ENCODE measurements at places on chromosomes 2 and 18. TPM values are rescaled to one million over a fixed set of nuclear protein-coding genes. Genes with fewer than 3 reads are reported as not detected.

The STPG4 gene
- not detected for total RNA-seq

The HYCC2 gene
- 14.5 TPM for total RNA-seq

The KATNAL2 gene
- total RNA-seq, result 2.7 TPM

The SERPINB11 gene
- not detected for total RNA-seq

The POTEJ gene
- total RNA-seq, result not detected

DNA sequence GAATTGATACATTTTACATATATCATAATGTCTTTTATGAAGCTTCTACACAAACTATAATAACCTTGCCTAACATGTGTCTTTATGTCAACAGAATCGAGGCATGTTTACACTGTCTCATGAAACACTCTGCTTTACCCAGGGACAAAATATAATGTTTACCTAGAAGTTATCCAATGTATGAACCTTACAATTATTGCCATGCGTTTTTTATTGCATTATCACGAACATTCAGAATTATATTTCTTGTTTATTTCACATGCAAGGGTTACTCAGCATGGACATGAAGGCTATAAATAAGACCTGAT, 19.8 kb downstream of the LONRF2 start:
- DNase-seq, result no peak

GRCh38 chr2:21696900-21697299, 573.1 kb downstream of the TDRD15 start:
- DNase-seq, result no peak

DNA sequence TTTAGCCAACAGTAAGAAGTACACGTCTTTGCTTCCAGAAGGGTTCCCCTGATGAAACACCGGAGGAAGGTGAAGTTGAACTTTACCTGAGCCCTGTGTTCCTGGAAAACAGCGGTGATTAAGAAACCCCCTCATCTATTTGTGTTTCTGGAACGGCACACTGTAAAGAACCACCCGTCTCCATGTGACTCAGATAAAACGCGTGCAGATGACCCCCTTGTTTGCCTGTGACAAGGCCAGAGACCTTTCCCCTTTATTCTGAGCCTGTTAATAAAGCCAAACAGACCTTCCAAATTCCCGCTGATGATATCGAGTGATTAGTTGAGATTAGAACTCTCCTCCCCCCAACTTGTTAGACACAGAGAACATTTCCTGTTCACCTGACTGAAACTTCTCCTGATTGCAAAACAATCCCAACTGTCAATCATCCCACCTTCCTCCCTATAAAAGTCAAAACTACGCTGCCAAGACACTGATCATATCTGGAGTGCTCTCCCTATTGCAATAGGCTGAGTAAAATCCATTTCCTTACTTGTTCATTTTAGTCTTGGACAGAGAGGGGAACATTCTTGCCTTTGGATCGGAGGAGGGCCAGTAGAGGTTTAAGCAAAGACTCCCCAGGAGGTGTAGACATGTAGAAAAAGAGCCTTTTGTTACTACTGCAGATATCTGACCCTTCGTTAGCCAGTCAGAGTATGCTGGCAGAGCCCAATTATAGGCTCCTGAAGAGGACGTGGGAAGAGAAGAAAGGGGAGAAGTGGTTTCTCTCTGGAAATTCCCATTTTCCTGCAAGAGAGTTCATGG, 914 bp upstream of the IWS1 start:
- no peak for DNase-seq

GRCh38 chr2:147628971-147629421, 215.8 kb upstream of the ACVR2A start:
- no peak for DNase-seq

DNA sequence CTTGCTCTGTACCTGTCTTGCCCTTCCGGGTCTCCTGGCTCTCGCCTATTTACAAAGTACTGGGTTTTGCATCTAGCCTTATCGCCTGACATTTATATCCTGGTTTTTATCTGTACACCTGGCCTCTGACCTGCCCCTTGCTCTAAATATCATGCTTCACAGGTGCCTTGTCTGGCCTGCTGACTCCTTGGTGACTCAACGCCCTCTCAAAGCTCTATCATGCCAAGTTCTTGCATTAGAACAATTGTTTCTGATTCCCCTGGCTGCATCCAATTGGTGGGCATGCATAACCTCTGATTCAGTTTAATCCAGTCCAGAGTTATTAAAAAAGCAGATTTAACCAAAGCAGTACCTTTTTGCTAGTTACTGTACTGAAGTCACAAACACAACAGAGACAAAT, 113.9 kb upstream of the CCDC68 start:
- no peak for DNase-seq

DNA sequence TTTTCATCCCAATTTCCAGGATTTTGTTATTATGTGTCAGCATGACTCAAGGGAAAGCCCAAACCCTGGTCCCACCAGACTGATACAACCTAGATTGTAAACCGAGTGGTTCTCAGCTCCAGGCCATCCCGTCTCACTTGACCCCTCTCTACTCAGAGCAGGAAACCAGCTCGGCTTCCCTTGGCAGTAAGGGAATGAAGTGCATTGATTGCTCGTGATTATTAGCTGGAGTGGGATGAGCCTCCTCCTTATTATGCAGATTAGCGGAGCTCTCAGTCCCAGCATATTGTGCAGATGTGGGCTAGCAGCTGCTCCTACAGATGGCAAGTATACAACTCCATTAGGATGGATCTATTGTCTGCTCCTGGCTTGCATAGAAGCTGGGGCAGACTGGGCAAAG, 167.6 kb downstream of the LNPK start:
- DNase-seq, result no peak

- no peak for DNase-seq
These were observed 36.6 kb upstream of the PPP1R1C start for GRCh38 chr2:181949047-181949446.

GRCh38 chr2:8841932-8842331, 4.5 kb upstream of the KIDINS220 start:
- no peak for DNase-seq

DNA sequence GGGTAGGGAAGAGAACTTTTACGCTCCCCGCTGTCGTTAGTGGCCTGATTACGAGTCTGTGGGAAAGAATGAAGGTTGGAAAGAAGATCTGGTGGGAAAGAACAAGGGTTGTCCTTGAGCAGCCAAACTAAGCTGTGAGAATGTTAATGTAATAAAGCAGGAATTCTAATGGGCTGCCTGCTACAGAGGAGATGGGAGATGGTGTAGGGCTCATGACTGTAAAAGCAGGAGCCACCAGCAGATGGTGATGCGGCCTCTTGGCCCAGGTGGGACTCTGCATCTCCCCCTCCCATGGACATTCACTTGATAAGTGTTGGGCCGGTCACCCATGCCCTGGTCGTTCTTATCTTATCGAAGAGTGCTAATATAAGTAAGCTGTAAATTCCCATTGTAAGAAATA, 150.0 kb downstream of the NEDD4L start:
- no peak for DNase-seq

GRCh38 chr2:27461118-27461517, 18.9 kb downstream of the KRTCAP3 start:
- no peak for DNase-seq

GRCh38 chr18:22417496-22418188, at the start of gene CTAGE1:
Gene CTAGE1 (minus strand): TSS chr18:22417915. CDS start chr18:22417811, 104 bp downstream.
- DNase-seq, result no peak

GRCh38 chr2:215870986-215871385, 142.4 kb downstream of the MREG start:
- DNase-seq, result no peak

DNA sequence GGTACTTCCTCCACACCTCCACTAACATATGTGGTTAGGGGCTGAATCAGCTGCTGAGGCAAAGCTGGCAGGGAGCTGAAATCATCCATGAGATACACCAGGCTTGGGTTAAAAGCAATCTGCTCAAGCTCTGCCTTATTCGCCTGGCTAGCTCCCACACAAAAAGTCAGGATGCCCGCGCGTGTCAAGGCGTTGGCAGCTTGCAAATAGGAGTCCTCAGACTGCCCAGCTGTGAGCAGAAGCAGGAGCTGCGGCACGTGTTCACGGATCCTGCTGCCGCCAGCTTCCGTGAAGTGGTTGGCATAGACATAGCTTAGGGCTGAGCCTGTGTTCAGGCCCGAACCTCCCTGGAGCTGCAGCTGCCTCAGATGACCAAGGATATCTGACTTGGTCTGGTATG, 35.3 kb downstream of the COL6A3 start:
- no peak for DNase-seq

DNA sequence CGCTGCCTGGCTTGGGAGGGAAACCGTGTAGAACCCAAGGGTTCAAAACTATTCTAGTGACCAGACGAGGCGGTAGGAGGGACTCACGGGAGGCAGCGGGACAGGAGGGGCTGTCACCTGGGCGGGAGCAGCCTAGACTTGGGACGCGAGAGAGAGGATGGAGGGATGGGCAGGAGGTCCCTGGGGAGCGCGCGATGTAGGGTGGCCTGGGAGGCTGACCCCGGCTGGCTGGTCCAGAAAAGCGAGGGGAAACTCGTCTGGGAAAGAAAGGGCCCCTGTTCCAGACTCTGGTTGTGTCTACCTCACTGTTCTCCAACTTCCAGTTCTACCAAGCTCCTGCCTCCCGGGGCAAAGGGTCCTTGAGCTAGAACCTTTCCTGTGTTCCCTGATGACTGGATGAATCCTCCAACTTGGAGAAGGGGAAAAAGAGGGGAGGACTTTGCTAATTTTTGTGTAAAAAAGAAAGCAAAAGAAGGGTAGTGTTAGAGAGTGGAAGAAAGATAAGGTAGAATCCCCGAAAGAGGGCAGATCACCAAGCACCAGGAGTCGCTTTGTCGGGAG, 1.4 kb downstream of the DOK6 start:
- DNase-seq, result no peak

DNA sequence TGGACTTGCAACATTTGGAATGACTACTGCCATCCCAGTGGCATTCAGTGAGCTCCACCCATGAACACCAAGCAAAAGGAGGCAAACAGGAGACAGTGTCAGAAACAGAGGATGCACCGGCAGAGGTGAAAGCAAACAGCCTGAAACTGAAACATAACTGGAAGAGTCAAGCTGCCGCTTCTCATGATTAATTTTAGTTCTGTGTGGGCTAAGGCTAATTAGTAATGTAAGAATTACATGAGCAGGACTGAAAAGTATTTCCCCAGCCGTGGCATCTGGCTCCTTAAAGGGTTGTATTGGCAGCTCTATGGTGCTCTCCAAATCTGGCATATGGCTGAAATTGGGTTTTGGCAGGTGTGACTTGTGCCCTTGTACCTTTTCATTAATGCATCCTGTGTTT, 1108.1 kb downstream of the TSN start:
- DNase-seq, result no peak

- no peak for DNase-seq
These were observed 5.9 kb downstream of the LYPD1 start for GRCh38 chr2:132664096-132664495.

- DNase-seq, result no peak
These were observed 186.9 kb downstream of the LDLRAD4 start for GRCh38 chr18:13405305-13406038.

- no peak for DNase-seq
These were observed 59.1 kb downstream of the RMDN2 start for GRCh38 chr2:37984176-37984575.

DNA sequence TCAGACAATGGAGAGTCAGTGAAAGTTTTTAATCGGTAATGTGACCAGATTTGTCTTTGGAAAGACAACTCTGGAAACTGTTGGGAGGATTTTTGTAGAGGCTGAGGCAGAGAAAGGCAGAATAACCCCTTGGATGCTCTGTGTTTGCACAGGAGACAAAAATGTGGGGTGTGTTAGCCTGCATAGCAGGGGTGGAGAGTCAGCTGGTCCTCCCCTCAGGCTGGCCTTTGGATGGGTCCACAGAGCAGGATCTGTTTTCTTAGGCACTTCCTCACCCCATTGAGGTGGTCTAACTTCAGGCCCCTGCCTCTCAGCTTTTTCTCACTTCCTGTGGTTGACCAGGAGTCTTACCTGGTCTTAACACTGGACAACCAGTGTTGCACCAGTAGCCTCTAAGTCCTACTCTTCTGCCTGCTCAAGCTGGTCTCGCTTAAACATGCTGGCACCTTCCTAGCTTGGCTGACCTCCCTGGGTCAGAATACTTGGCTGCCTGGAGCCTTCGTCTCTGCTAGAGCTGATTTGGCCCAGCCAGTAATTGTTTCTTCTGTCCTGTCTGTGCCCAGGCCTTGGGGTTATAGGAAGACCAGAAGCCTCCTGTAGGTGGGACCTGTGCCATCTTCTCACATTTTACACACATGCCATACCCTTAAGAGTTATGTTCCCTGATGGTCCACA, 259.8 kb upstream of the RASGRP3 start:
- peak; percentile 68 for DNase-seq

DNA sequence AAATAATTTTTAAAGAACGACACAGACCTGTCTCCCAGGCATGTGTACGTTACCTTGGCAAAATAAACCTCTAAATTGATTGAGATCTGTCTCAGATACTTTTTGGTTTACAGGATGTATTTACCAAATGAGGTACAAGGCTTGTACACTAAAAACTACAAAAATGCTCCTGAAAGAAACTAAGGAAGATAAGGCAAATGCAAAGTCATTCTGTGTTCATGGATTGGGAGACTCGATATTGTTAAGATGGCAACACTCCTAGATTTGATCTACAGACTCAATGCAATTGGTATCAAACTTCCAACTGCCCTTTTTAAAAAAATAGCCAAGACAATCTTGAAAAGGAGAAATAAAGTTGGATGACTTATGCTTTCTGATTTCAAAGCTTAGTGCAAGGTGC, 11.5 kb upstream of the KCNE4 start:
- no peak for DNase-seq

DNA sequence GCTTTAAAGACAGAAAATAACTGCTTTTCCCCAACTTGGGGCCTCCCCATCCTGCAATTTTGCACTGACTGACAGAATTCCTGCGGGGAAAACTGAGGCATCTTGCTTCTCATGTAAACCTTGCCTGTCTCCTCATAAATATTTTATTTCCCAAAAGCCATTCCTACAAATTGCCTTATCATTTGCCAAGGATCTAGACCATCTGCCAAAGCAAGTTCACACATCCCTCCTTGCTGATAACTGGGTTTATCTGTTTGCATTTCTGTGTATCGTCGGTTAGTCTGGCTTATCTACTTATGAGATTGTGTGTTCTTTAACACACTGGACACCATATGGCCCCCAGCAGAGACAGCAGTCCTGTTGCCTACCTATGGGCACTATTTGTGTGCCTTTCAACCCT, 3.0 kb upstream of the CNGA3 start:
- DNase-seq, result no peak

DNA sequence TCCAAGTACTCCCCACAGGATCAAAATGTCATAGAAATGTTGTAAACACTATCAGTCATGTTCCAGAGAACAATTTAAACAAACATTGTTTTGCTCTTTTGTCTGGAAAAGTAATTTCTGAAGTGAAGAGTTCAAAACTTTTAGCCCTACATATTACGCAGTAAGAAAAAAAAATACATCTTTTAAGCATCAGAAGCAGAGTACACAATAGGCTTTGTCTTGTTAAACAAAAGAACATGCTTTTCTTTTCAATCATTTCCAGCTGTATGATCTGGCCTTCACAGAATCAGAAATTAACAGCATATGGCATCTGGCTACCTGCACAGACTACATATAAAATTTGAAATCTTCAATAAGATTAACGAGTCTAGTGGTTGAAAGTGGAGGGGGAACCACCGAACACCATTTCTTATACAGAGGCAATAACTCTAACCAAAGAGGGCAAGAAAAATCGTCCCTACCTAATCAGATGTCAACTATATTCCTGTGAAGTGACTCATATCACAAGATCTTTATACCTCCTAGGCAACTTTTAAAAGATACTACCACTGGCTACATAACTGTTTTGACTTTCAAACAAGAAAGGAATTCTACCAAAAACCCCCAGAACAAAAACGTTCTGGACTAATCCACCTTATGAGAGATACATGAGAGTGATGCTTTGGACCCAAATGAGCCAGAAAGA, 149.3 kb downstream of the EXOC6B start:
- DNase-seq, result no peak

All from Right ventricle myocardium inferior (tissue), 1 donor.